ENCODE measurements at places on chromosomes 2 and 18.

- DNase-seq: no peak
These were observed 66.1 kb downstream of the CHN1 start for GRCh38 chr2:174939046-174939445.

DNA sequence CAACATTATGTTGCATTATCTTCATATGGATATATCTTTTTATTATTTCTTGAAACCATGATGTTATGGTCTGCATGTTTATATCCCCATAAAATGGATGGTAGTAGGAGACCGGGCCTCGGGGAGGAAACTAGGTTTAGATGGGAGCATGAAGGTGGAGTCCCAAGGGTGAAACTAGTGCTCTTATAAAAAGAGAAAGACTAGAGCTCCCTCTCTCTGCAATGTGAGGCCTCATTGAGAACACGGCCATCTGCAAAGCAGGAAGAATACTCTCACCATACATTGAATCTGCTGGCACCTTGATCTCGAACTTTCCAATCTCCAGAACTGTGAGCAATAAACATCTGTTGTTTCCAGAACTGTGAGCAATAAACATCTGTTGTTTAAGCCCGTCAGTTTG, 64.0 kb downstream of the NXPH2 start:
- DNase-seq: no peak

- no peak for DNase-seq
These were observed 8.6 kb downstream of the RUFY4 start for GRCh38 chr2:218077464-218078216.

GRCh38 chr2:235382179-235382578, 111.7 kb upstream of the AGAP1 start:
- no peak for DNase-seq

GRCh38 chr2:216499641-216500218, 1.1 kb downstream of the RPL37A start:
- no peak for DNase-seq

GRCh38 chr2:238039151-238039550, 21.6 kb upstream of the SCLY start:
- no peak for DNase-seq

GRCh38 chr18:55337908-55338521, 250.0 kb downstream of the TCF4 start:
- DNase-seq: no peak

DNA sequence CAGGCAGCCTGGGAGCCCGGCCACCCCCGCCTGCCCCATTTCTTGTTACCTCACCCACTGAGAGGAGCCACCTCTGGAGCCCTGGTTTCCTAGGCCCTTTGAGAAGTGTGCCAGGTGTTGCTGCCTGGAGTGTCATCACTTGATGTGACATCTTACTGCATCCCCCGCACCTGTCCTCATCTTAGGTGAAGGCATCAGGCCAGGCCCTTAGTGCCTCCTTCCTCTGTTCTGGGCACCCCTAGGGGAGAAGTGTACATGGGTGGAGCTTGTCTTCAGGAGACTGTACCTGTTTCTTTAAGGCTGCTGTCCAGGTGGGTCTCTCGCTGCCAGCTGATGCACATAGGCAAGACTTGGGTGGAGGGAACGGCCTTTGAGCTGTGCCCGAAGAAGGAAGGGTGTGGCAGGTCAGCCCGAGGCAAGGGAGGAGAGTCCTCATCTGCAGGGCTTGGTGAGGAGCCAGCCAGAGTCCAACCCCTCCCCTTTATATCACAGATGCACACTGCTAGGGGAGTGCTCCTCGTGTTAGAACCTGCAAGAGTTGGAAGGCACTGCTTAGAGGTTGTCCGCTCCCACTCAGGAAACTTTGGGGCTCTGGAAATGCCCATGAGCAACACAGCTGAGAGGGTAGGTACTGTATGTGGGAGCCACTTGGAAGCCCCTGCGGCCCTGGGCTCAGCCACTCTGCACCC, 45.9 kb downstream of the NCK2 start:
- no peak for DNase-seq

DNA sequence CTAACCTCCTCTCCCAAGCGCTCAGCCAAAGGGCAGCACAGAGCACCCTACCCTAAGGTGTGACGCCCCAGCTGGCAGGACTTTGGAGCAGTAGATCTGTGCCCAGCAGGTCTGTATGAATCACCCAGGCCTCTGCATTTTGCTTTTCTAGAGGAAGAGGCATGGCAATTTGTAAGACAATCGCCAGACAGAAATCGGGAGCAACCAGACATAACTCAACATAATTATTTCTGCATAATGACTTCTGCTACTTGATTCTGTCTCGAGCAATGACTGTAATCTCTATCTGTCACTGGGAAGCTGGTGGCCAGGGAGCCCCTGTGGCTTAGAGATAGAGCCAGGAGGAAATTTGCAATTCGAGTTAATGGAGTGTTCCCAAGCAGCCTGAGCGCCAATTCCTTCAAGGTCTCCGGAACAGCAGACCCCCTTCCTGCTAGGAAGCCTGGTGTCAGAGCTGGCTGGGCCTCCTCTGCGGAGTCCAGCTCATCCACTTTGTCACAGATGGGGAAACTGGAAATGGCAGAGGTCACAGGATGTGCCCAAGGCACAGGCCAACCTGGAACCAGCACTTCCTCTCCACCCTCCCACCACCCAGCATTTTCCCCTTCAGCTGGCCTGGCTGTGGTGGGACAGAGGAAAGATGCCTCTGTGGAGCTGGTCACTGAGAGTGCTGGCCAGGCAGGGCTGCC, 55.0 kb downstream of the ODC1 start:
- DNase-seq: no peak

DNA sequence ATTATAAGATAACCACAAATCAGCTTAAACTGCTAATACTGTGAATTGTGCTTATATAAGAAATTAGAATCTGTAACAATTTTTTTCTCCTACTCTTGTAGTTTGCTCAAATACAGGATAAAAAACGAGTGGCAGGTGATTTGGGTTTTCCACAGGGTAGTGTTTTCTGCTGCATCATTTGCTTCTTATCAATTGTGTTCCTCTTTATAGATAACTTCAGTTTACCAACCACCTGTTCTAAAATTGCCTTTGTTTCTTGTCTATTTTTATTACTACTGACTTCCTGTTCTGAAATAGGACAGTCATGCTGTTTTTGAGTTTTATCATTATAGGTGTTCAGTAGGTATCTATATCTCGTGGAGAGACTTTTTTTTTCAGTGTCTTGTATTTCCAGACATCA, 56.9 kb downstream of the MFSD6 start:
- no peak for DNase-seq

DNA sequence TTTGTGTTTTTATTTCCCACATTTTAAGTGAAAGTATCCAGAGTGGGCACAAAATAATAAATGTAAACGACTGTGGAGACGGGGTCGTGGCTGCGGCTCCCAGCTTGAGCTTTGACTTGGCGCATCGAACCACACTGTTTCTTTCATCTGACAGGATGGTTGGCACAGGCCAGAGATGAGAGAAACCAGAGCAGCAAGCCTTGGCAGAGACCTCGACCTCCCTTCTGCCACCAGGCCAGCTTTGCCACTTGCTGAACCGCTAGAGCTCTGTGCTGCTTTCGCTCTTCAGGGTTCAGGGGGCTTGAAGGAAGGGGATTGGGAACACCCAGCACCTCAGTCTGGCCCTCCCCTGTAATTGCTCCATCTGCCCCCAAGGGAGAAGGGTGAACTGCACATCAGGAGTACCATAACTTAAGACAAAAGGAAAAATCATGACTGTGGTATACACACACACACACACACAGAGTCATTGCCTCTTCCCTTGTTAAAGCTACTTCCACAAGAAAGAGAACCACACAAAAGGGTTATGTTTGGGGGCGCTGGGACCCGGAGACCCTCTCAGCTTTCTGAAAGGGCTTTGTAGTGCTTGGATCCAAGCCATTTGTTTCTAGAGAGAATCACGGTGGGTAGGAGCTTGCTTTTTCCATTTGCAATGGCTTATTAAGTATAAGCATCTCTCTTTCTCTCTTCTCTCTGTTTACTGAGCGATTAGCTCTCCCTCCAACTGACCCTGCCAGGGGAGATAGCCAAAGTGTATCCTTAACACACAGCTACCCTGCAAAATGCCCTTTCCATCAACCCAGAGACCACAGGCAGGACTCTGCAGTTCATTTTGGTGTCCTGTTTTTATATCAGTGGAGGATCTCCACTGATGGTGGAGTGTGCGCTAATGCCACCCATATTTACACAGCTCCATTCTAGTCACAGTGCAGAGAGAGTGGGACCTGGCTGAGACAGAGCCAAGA, 23.0 kb downstream of the POU3F3 start:
- DNase-seq: no peak

DNA sequence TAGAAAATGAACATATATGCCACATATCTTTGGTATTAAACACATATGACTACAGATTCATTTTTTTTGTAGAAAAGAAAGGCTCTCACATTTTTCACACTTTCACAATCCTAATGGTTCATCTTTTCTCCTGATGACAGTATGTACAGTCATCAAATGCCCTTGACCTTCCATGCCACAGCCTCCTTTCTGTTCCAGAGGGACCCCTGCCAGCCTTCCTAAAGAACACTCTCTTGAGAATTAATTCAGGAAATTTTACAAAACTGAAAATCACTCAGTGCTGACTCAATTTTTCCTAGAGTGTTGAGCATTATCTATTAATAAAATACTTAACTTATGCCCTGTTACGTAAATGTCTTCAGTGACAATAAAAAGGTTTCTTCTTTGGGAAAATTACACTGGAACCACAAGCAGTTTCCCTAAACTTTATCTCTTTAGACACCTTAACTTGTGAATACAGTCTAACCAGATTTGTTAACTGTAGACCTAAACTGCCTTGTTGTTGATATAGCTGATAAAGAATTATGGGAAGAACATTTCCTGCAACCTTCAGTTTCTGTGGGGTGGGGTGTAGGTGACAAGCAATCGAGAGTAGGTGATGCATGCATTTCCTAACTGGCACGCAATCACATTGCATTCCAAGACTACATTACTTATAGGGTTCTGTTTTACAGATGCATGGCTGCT, 15.3 kb upstream of the ACOXL start:
- DNase-seq: no peak

DNA sequence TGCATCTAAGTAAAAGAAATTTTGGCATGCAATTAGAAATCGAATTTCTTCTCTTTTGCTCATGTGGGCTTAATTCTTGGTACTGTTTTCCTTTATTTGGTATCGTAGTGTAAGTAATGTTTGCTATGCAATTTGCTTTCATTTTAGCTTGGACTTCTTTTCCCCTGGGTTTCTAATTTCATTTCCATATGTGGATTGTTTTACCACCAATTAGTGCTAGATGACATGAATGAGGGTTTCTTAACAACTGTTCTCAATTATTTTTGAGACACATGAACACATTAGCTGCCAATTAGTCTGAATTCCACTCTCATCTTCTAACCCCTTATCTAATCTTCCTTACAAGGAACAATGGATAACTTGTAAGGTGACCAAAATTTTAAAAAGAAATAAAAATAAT, 1047.2 kb upstream of the PIK3C3 start:
- DNase-seq: no peak

DNA sequence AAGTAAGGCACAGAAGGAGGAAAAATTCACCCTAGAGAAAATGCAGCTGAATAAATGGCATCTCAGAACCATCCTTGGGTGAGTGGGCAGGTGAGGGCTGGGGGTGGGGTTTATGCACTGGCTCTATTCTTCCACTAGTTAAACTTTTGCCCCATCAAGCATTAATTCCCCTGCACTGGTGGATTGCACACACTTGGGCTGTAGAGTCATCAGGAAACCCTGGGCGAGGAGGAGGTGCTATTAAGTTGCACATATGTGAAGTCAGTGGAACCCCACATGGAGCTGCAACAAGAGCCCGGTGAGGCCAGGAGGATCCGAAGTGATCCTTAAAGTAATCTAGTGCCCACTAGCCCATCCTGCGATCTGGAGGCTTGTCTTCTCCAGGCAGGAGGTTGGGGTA, 6.8 kb upstream of the DNAJB2 start:
- no peak for DNase-seq

DNA sequence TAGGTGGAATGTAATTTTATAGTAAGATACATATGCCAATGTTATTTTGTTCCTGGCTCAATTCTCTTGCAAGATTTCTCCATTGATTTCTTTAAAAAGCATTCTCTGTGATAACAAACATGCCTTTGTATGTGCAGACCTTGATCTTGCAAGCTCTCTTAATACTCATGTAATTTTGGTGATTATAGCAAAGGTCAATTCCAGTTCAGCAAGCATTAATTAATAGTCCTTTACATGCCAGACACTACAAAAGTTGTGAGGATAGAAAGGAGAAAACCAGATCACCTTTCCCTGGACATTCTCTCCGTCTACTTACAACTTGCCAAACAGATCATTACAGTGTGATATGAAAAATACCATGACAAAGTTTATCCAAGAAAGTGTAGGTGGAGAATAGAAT, 173.7 kb upstream of the DOK6 start:
- DNase-seq: no peak

DNA sequence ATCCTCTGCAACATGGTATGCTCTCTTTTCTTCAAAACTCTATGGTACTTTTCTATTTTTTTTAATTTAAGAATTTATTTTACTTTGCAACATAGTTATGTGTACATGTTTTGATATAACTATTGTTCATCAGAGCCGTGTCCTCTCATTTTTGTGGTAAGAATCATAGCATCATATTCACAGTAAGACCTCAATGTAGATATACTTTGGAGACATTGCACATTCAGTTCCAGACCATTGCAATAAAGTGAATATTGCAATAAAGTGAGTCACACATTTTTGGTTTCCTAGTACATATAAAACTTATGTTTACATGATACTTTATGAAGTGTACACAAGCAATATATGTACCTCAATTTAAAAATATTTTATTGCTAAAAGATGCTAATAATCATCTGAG, 22.7 kb upstream of the LINC00305 start:
- no peak for DNase-seq

Measured in stimulated activated CD4-positive, alpha-beta T cell treated with anti-CD3 and anti-CD28 coated beads, Interleukin-1b, Interleukin-23, amount 100 ng/mL, for 1 hour (primary cell).